Anterior cingulate cortex (tissue), 58 donors: ENCODE measurements at places on chromosomes 5 and 9.
A peak's percentile ranks its signal among the peaks of the same experiment; 100 is the strongest.

DNA sequence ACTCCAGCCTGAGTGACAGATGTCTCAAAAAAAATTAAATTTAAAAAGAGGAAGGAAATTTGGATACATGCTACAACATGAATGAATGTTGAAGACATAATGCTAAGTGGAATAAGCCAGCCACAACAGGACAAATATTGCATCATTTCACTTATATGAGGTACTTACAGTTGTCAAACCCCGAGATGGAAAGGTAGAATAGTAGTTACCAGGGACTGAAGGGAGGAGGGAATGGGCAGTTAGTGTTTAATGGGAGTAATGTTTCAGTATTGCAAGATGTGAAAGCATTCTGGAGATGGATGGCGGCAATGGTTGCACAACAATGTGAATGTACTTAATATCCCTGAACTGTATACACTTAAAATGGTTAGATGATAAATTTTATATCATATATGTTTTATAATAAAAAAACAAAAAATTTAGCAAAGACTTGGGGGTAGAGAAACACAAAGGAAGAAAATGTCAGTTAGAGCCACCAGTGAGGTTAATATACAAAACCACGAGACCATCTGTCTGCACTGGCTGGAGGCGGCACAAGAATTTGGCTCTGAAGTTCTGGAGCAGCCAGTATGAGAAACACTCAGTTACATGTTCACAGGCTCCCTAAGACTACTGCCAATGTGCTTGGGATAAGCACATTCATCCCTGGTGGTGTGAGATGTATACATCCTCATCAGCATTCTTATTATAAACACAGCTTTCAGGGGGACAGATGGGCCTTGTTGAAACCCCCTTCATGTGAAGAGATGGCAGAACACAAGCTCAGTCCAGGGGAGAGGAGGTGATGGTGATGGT, 37.0 kb upstream of the RPS23 start:
- DNase-seq, result no peak

- DNase-seq, result no peak
Measured at GRCh38 chr9:136795000-136795348, 1.2 kb upstream of the CCDC183 start.

DNA sequence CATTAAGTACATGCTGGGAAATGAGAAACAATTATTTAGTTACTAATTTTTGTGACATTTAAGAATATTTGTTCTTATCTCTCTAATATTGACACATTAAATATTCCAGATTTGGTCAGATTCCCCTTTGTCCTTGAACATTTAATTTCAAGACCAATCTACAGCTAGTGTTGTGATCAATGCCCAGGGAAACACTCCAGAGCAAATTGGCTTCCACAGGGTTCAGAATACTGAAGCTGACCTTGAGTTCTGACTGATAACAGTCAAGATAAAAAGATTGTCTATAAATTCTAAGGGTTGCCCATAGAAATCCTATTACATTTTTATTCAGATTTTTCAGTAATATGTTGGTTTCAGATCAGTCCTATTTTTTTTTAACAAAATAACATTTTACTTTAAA, 31.3 kb downstream of the ZFYVE16 start:
- no peak for DNase-seq

- no peak for DNase-seq
Measured at GRCh38 chr5:1441166-1441865, 3.9 kb downstream of the SLC6A3 start.

DNA sequence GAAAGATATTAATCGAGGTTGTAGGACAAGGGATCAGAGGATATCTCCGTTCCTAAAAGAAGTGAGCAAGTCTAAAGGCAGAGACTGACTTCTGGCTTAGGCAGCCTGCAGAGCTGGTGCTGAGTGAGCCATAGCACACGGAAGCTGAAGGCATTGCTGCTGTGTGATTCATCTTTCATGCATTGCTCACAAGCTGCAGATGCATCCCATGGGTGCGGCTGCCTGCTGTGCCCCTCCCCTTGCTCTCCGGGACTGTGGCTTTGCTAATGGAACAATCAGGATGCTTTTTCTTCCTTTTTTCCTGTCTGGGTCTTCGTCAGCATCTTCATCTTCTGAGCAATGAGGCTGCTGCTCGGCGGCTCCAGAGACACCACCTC, 341.4 kb downstream of the DIRAS2 start:
- no peak for DNase-seq

- no peak for DNase-seq
Measured at GRCh38 chr5:119080936-119081335, 10.0 kb downstream of the DMXL1 start.

DNA sequence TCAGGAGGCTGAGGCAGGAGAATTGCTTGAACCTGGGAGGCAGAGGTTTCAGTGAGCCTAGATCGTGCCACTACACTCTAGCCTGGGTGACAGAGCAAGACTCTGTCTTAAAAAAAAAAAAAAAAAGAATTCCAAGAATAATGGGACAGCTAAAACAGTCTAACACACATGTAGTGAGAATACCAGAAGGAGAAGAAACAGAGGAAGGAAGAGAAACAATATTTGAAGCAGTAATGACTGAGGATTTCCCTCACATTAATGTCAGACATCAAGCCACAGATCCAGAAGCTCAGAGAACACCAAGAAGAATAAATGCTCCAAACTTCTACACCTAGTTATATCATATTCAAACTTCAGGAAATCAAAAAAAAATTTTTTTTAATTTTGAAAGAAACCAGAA, 47.1 kb upstream of the EFNA5 start:
- DNase-seq, result no peak

GRCh38 chr5:139543423-139543991, 17.6 kb upstream of the UBE2D2 start:
- peak; percentile 56 for DNase-seq

DNA sequence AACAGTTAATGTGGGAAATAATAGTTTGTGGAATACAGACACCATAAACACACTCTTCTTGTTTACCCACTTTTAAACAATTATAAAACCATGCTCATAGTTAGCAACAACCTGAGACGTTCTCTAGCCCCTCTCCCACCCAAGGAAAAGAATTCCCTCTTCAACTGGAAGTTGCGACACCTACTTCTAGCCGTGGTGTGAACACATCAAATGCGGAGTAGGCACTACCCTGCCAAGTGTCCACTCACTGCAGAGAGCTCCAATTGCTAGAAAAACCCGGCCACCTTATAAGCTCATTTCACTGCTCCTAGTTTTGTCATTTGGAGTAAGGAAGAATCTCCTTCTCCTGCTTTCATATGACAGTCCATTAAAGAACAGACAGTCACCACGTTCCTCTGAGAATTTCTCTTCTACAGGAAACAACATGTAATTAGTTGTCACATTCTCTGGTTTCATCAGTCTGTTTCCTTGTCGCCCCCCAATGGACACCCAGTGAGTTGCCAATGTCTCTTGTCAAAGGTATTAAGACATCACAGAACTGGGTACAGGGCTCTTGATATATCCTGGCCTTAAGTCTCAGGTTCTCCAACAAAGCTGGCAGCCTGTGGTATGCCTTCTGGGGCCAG, 47.3 kb downstream of the PRLR start:
- no peak for DNase-seq

DNA sequence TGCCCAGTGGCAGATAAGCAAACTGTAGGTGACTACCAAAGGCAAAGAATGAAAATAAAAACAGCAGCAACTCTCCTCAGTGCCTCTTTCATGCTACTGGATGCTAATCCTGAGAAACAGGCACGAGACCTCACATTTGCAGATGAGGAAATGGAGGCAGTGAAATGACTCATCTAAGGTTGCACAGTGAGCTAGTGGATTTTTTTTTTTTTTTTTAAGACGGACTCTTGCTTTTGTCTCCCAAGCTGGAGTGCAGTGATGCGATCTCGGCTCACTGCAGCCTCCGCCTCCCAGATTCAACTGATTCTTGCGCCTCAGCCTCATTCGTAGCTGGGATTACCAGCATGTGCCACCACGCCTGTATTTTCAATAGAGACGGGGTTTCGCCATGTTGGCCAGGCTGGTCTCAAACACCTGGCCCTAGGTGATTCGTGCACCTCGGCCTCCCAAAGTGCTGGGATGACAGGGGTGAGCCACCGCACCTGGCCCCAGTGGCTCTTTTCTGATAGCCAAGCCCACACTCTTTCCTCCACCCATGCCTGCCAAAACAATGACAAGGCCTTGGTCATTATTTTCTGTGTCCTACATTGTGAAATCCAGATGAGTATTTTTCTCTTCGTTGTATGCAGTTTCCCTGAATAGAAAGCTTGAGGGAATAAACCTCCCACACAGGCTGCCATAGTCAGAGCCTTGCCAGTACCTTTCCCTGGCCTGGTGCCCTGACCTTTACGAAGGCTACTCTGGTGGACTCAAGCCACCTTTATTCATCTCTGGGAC, 19.2 kb downstream of the DOCK2 start:
- DNase-seq, result no peak

DNA sequence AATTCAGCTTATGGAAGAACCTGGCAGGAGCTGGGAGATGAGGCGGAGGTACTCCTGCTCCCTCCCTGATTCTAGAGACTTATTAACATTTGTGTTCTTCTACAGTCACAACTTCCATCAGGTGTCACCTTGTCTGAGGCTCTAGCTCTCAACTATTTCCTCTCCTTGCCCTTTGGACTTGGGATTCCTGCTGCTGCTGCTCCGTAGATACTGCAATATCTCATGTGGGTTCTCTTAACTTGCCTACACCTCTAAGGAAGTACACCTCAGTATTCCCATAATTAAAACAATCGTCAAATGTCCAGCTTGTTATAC, 21.2 kb downstream of the ANXA1 start:
- DNase-seq, result no peak

- DNase-seq, result no peak
Measured at GRCh38 chr5:179771311-179771895, 22.4 kb upstream of the LTC4S start.

DNA sequence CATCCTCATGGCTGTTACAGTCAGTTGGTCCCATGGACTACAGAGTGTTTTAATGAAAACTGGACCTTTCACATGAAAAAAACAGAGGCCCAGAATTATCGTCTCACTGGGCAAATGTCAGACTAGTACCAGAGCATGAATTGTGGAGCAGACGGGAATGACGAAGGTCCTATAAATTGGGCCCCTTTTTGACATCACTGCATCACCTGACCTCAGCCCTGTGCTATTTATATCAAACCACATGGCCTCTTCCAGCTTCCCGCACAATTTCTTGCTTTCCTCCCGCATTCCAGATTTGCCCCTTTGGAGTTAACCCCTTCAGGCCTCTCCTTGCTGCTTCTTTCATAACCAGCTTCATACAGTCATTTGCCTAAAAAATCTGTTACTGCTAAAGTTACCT, 301.7 kb downstream of the ATPSCKMT start:
- no peak for DNase-seq

DNA sequence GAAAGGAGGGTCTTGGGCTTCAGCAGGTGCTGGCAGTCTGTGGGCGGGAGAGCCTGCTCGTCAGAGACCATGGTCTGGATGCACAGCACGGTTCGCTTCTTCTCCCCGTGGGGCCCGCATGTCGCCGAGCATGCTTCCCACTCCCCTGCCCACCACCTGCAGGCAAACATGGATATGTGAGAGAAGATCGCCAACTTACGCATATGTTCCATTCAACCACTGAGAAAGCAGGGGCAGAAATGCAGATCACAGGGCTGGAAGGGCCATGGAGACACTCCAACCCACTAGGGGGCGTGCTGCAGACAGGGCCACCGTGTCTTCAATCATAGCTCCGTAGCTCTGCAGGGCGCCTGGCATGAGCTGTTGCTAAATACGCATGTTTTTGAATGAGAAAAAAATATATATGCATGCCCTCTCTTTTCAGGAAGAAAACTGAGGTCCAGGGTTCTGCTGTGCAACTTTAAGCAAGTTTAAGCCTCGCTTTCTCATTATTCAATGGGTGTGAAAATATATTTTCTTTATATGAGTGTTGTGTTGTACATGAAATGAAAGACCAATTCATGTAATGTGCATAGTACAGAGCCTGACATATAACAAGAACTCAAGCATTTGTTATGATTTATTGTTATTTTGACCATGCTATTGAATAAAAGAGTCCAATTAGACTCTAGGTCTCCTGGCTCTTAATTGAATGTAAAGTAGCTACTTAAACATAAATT, 148.0 kb downstream of the TARS1 start:
- no peak for DNase-seq

- no peak for DNase-seq
Measured at GRCh38 chr5:116559673-116560164, 14.9 kb downstream of the SEMA6A start.

- no peak for DNase-seq
Measured at GRCh38 chr5:148002451-148002850, 61.3 kb upstream of the SPINK5 start.

GRCh38 chr9:7137571-7137970, 379.8 kb downstream of the KDM4C start:
- DNase-seq, result no peak

DNA sequence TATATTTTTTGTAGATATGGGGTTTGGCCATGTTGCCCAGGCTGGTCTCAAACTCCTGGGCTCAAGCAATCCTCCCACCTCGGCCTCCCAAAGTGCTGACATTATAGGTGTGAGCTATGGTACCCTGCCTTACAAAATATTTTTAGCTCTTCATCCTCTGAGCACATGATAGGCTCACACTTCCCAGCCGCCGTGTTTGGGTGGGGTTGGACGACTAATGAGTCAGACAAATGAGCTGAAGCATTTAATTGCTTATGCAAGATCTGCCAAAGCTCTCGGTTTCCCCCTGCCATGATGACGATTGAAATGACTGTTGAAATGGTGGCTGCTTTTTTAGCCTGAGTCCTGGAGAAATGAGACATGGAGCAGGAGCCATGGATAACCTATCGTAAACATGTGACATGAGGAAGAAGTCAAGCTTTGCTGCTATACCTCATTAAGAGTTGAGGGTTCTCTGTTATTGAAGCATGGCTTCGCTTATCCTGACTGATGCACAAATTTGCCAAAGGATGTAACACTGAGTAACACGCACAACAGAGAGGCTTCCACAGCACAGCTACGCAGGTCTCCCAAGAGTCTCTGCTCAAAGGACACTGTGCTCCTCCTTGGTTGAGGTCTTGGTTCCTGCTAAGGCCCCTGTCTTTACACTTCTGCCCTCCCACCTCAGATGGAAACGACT, 48.2 kb upstream of the GFPT2 start:
- DNase-seq, result no peak

DNA sequence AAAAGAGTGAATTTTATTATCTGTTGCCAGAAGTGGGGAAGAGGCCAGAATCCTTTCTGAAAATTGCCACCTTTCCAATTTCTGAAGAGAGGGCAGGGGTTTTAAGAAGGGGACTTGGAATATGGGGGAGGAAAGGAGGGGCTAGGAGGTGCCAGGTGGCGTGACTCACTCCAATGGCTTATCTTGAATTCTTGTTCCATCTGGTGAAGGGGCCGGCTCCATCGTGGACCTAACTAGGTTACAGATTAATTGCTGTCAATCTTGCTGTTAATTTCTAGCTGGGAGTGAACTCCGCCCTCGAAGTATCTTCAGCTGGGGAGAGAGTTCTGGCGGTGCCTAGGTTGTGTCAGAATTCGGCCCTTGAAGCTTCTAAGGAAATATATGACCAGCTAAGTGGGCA, 138.7 kb downstream of the YTHDC2 start:
- no peak for DNase-seq
